ENCODE measurements at places on chromosomes 3 and 15. TPM values are rescaled to one million over a fixed set of nuclear protein-coding genes. Genes with fewer than 3 reads are reported as not detected.

GRCh38 chr15:63514531-63514943 lies 10.1 kb downstream of the USP3 start:
- DNase-seq = no peak

GRCh38 chr15:41560572-41560874 lies 1.5 kb downstream of the TYRO3 start:
- DNase-seq = no peak

GRCh38 chr3:146375219-146375618 lies 94.1 kb downstream of the PLSCR2 start:
- DNase-seq = no peak

DNA sequence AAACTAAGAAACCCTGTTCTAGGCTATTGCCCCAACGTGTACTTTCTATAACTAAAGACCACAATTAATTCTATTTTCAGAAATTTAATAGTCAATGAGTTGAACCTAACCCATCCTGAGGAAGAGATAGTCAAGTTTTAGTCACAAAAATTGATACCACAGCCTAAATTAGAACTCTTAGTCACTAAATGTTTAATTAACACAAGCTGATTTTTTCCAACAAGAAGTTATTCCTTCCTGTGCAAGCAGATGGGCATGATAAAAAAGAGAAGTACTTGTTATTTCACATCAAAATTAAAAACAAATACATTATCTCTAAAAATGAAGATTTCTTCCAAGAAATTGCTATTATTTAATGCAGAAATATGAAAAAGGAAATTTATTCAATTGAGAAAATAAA lies 38.4 kb upstream of the TERB2 start:
- DNase-seq = no peak

Gene PIF1
- polyA plus RNA-seq = 5.9 TPM

DNA sequence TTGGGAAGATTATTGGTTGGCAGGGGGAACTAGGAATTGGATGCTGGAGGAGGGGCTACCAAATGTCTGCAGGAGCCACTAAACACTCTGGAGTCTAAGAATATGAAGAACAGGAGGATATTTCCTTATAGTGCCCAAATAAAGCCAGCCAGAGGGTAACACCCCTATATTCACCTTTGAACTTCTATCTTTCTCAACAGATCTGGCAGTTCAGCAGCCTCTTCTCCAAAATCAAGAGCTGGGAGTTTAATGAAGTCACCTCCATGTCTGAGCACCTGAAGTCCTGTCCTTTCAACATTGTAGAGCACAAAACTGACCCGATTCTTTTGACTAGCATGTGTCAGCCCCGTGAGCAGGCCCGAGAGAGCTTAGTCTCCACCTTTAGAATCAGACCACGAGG lies 33.3 kb downstream of the FBXO40 start:
- no peak for DNase-seq

- DNase-seq = no peak
These were observed 51.2 kb downstream of the BCHE start for GRCh38 chr3:165786013-165786412.

DNA sequence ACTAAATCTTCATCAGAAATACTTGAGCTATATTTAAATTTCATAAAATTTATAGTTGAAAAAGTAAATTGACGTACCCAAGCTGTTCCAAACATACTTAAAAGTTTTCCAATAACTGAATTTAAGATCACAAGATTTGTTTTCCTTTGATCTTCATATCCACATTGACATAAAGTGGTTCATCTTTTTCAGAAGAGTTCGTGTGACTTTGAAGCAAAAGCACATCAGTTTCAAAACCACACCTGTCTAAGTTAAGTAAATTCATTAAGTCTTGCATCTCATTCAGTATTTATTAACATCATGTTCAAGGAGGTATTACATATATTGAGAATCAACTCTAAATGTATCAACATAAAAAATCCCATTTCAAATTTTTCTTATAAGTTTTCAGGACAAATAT lies 79.5 kb downstream of the BFSP2 start:
- no peak for DNase-seq

GRCh38 chr3:3353153-3353552 lies 173.7 kb upstream of the CRBN start:
- no peak for DNase-seq

DNA sequence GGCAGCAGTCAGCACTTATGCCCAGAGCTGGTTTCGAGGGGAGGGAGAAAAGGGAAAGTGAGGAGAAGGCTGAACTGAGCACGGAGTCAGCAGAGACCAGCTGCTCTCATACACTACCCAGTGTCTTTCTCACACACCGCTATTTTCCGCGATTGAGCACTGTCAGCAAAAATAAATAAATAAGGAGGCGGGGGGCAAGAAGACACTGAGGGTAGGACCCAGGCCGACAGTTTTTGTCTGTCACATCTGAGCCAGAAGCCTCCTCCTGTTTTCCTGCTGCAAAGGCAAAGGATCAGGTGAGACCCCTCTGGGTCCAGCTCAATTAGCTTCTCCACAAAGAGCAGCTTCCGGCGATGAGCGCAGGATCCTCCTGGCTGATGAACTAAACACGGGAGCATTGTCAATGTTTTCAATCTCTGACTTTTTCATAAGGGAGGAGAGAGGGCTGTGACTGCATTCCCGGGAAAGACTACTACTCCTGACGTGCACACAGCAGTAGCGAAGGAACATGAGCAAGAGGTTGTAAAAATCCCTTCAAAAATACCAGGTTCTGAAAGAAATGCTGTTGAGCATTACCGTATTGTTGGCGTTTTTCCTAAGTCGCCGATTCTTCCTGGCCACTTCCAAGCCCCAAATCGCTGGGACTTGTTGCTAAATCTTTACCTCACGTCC lies 1.3 kb downstream of the FRMD5 start:
- DNase-seq = peak; percentile 14

- DNase-seq = no peak
These were observed 61.6 kb downstream of the ULK4 start for GRCh38 chr3:41900265-41900664.

- DNase-seq = no peak
These were observed 47.4 kb upstream of the SMAD3 start for GRCh38 chr15:67018026-67018425.

- DNase-seq = no peak
These were observed 550.8 kb downstream of the DIPK2A start for GRCh38 chr3:144522456-144522855.

- no peak for DNase-seq
These were observed 12.4 kb downstream of the TPM1 start for GRCh38 chr15:63054985-63055384.

Gene STAG1
- polyA plus RNA-seq = 55.3 TPM

Gene PTH1R
- polyA plus RNA-seq = 183 TPM

DNA sequence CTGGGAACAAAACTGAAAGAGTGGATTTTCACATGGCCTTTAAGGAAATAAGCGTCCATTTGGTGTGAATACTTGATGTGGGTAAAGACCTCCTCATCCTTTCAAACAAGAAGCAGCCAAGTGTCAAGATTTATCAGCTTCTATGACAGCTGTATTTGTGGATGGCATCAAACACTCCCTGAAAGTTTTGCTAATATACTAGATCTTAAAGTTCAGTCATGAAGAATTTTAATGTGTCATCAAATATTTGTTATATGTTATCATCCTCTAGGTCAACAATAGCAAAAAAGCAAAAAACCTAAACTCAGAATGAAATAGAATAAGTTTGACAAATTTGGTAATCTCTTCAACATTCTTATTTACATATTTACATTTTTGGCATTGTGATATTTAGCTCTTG lies 29.1 kb upstream of the LYSMD4 start:
- no peak for DNase-seq

- no peak for DNase-seq
These were observed 165.2 kb upstream of the LMCD1 start for GRCh38 chr3:8336456-8336855.

GRCh38 chr3:123423806-123424205 lies 25.1 kb downstream of the ADCY5 start:
- no peak for DNase-seq

Gene PATL2
- polyA plus RNA-seq = 0.76 TPM

DNA sequence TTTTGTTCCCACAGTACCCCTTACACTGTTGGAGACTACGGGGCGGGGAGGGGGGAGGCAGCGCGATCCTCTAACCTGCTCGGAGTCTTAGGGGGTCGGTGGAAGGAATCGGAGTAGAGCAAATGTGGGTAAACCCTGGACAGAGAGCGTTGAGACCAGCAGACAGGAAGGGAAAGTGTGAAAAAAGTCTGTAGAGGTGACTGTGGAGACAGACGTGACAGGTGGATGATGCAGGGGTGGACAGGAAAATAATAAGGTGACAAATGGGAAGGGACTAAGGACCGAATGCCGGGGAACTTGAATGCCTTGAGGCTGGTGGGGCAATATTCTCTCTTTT lies 424 bp downstream of the EAF2 start:
- no peak for DNase-seq

- no peak for DNase-seq
These were observed 57.3 kb upstream of the MYRIP start for GRCh38 chr3:39752019-39752637.

- DNase-seq = no peak
These were observed 318.2 kb upstream of the TMCO5A start for GRCh38 chr15:37616215-37616614.

DNA sequence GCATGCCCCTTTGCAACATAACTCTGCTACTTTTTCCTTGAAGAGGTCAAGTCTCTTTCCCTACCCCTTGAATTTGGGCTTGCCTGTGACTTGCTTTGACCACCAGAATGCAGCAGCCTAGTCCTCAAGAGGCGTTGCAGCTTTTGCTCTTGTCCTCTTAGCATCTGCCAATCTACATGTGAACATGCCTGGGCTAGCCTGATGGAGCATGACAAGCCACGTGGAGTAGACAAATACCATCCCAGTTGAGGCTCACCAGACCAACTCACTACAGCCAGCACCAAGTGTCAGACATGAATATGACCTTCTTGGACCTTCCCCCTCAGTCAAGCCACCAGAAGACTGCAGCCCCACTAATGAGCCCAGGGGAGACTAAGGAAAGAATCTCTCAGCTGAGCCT lies 32.9 kb downstream of the AMOTL2 start:
- no peak for DNase-seq

Gene CAV3
- 0.72 TPM for polyA plus RNA-seq

Data from right renal pelvis (tissue), 4 donors.